ENCODE measurements at places on chromosomes 1 and 21.

DNA sequence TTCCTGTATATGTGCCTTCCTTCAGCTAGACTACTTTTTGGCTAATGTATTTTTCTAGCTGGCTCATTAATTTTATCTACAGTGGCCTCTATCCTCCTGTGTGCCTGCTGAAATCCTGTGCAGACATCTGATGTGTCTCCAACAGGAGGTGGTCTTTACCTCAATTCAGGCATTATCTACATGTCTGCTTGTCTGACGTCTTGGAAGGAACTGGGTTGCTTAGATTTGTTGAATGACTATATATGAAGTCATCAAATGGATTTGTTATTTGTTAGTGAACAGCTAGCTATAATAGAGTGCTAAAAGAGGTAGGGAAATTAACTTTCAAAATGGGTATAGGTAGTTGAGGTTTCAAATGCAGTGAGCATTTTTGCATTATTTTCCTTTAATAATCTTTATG lies 6.7 kb downstream of the RPL5 start:
- DNase-seq: no peak

DNA sequence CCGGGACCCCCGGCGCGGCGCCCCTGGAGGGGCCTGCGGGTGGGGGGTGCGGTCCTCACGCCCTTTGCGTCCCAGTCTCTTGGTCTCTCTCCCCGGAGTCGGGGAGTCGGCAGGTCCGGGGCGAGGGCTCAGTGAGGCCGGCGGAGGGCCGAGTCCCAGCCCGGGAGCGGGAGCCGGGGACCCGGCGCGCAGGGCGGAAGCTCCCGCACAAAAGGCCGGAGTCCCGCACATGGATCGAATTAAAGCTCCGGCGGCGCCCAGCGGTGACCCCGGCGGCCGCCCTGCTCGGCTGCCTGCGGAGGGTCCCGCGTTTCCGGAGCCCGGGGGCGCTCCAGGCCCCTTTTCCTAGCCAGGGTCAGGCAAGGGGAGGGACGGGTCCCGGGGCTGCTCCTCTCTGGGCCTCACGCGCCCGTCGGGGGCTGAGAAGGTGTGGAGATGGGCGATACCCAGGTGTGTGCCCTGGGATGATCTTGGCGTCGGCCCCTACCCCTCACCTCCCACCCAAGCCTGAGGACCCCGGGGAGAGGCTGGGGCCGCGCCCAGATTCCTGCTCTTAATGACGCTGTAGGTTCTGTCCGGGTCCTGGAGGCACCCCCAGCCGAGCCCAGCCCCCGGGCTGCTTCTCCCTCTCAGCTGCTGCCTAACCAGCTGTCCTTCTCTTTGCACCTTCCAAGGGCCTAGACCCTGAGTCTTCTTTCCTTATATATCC lies 512 bp downstream of the FBLIM1 start:
- no peak for DNase-seq

- DNase-seq: no peak
These were observed at the start of gene INAVA for GRCh38 chr1:200894712-200895442. INAVA (plus strand) TSS chr1:200894900; CDS start chr1:200898401, 3,501 bp downstream.

DNA sequence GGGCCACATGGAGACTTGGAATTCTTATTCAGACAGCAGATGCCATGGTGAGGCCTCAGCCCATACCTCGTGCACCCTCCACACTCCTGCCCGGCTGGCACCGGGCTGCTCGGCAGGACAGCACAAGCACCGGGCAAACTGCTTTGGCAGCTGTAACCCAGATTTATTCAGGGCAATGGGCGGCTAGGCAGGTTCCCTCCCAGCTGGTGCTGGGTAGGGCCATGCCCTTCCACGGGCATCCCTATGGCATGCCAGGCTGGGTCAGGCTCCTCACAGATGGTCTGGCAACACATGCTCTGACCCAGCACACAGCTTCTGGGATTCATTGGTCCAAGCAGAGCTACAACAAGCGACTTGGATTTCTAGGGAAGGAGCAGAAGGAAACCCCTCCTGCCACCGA lies 53.4 kb downstream of the ATP1A1 start:
- DNase-seq: no peak

DNA sequence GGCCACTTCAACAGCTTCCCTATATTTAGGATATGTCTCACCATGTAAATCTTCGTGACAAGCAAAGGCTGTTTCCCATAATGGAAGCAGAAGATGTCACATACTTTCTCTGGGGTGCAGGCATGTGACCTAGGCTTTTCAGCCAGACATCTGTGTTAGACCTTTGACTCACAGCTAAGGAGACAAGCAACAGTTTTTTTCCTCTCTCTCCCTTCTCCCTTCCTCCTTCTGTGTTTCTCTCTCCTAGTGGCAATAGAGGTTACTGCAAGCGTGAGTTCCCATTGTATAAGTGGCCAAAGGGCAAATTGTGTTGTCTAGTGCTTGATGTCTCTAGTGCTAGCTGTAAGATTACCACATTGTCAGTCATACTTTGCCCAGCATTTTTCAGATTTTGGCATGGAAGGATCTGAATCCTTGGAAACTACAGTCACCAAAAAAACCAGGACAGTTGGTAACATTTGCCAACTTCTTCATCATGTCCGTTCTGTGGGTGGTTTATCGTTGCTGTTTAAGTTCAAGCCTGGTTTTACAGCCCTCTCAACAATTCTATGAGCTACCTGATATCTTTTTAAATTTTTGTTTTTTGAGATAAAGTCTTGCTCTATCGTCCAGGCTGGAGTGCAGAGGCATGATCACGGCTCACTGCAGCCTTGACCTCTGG lies 44.4 kb upstream of the RABGAP1L start:
- DNase-seq: no peak

DNA sequence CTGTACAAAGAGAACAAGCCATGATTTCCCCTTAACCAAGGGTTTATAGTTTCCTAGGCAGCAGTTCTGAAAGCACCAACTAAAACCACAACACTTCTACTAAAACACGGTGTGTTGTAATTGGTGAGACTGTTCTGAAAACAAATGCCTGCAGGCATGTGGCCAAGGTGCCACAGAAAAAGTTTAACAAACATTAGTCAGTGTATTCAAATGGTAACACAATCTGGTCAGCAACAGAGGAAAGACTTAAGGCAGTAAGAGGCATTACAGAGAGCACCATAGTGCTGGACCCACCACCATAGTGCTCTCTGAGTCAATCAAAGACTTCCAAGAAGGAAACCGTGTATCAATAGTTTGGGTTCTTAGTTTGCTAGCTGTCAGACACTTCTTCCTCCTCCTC lies 16.7 kb downstream of the SNIP1 start:
- DNase-seq: no peak

GRCh38 chr1:190377294-190377693 lies 100.4 kb downstream of the BRINP3 start:
- no peak for DNase-seq

GRCh38 chr1:84698151-84699110 lies 8.2 kb upstream of the SSX2IP start:
- no peak for DNase-seq

- no peak for DNase-seq
These were observed 55.5 kb downstream of the EDN2 start for GRCh38 chr1:41428738-41429640.

GRCh38 chr1:59366346-59366745 lies 69.5 kb downstream of the FGGY start:
- no peak for DNase-seq

- DNase-seq: no peak
These were observed 103.6 kb downstream of the PTBP2 start for GRCh38 chr1:96825231-96825630.

DNA sequence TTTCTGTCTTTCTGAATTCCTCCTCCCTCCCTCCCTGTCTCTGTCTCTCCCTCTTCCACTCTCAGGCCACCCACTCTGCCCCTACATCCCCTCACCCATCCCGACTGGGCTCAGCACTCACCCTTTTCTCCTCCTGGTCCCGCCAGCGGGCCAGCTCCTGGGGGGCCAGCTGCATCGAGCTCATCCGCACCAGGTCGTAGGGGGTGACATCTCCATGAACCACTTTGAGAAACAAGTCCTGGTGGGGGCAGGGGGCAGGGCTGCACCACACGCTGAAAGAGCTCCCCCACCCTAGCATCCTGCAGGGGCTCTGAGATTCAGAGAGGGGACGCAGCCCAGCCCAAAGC lies 17.8 kb downstream of the SPOCD1 start:
- no peak for DNase-seq

DNA sequence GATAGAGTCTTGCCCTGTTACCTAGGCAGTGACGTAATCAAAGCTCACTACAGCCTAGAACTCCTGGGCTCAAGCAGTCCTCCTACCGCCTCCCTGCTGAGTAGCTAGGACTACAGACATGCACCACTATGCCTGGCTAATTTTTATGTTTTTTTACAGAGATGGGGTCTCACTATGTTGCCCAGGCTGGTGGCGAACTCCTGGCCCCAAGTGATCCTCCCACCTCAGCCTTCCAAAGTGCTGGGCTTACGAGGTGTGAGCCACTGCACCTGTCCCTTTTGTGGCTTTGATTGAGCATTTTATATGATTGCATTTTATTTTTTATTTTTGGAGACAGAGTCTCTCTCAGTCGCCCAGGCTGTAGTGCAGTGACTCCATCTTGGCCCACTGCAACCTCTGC lies 25.8 kb downstream of the SDCCAG8 start:
- no peak for DNase-seq

- DNase-seq: no peak
These were observed 19.6 kb downstream of the PEX14 start for GRCh38 chr1:10494418-10494753.

DNA sequence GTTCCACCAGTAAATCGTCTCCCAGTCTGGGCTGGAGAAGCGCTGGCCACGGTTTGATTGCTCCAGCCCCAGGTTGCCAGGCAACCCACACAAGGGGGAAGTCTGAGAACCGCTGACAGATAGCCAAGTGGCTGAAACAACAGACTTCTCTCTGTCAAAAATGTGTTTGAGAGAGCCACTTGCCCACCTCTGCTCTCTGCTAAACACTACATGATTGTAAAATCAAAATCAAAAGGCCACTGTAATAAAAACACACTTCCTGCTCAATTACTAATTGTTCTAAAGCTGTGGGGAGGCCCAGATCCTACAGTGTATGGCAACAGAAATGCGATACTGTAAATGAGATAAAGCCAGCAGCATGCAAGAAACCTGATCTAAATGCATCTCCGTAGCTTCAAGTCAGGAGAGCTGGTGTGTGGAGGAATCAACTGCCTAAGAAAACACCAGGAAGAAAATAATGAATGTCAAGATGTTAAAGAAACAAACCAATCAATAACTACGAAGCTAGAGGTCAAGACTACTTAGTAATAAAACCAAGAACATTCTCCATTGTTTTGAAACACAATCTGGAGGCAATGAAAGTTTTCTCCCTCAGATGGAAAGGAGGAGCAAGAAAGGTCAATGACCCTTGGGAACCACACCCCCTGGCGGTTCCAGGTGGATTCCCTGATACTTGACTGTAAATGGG lies 121.2 kb downstream of the SLC45A1 start:
- no peak for DNase-seq

DNA sequence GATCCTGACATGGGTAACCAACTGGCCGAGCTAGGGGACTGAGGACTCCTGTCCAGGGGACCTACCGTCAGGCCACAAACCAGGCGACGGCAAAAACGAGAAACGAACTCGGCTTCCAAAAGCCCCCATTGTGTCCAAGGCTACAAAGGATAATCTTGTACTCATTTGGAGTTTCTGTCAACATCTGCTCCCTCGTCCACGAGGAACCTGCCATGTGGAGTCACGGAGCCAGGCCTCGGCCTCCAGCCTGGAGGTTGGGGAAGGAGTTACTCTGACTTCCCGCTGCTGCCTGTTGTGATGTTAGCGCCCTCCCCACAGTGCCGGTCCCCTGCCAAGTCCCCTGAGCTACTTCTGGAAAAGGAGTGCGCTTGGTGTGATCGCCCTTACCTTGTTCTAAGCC lies 7.3 kb downstream of the KRTAP10-1 start:
- no peak for DNase-seq

DNA sequence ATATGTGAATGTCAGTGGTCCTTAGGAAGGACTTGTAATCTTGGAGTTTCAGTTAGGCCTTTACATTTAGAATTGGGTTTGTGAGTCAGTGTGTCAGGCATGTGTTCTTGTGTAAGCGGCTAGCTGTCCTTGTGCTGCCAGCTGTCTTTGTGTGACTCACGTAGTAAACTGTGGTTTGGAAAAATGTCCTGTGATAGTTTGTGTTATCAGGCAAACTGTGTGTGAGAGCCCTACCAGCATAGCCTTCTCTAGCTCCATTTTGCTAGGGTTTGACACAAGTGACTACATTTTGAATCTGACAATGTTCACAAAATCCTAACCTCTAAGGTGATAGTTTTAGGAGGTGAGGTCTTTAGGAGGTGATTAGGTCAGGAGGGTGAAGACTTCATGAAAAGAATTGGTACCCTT lies 6.9 kb upstream of the SLC35D1 start:
- DNase-seq: no peak

GRCh38 chr1:30385246-30385995 lies 338.0 kb downstream of the MATN1 start:
- no peak for DNase-seq

DNA sequence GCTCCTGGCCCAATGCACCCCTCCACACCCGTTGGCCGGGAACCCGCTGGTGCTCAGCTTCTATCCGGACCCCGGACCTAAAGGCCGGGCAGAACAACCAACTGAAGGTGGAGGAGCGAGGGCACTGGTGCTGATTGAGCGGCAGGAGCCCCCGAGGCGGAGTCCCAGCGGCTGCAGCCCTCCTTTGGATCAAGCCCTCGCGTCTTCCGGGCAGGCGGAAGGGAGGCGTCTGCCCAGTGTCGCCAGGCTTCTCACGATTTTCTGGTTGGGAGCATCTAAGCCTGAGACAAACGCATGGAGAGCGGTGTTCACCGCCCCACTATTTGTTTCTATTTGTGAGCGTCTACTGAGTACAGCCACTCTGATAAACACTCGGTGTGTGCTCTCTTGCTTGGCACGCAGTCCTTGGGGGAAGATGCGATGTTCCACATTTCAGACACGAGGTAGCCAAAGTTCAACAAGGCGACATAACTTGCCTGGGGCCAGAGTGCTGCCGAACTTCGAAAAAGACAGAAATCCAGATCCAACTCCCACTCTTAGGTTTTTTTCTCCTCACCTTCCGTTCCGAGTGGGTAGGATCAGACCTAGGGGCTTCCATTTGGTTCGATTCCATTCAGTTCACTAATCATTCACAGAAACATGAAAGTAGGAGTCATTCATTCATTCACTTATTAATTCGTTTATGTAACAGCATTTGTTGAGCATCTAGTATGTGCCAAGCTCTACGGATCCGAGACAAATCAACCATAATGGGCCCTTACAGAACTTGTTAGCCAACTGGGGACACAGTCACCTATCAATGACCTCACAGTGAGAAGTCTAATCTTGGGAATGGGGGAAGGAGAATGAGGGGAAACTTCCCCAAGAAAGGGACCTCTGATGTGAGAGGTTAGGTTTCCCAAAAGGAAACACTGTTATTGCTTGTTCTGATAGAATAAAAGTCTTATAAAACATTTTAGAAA lies 4.9 kb upstream of the DMRTA2 start:
- DNase-seq: no peak

GRCh38 chr1:17089506-17089905 lies 29.7 kb downstream of the PADI2 start:
- no peak for DNase-seq

- no peak for DNase-seq
These were observed 22.7 kb upstream of the CD55 start for GRCh38 chr1:207298636-207299398.

DNA sequence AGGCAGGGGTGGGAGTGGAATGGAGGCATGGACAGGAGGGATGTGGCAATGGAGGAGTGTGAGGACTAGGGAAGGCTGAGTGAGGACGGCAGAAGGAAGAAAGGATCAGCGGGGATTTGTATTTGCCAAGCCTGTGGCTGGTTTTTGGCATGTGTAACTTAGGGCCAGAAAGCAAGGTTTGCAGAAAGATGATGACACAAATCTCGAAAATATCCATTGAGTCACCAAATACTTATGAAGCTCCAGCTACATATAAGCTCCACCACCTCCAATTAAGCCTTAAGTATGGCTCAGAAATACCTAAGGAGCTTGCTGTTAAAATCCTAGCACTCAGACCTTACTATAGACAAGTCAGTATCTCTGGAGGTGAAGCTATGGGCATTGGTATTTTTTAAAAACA lies 90.1 kb downstream of the OMA1 start:
- DNase-seq: no peak

Data from right renal cortex interstitium (tissue), 3 donors.